ENCODE measurements at places on chromosomes 7 and 10.

- no peak for DNase-seq
These were observed 733.2 kb downstream of the INHBA start for GRCh38 chr7:40969641-40970040.

- DNase-seq = no peak
These were observed 26.2 kb downstream of the PWWP2B start for GRCh38 chr10:132422903-132423825.

DNA sequence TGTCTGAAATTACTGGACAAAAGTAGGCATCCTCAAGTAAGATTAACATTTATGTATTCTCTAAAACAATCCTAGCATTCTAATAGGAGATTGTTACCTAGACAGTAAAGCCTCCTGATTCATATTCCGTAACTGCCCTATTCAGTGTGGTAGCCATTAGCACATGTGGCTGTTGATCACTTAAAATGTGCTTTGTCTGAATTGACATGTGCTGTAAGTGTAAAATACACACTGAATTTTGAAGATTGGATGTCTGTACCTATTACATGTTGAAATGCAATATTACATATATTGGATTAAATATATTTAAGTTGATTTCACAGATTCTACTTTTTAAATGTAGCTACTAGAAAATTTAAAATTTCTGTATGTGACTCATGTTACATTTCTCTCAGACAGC is 14.6 kb downstream of the EDRF1 start:
- DNase-seq = no peak

- DNase-seq = peak; percentile 84
These were observed 19.8 kb upstream of the COL1A2 start for GRCh38 chr7:94374721-94375566.

GRCh38 chr10:91460681-91461080 is 50.5 kb downstream of the HECTD2 start:
- DNase-seq = no peak

DNA sequence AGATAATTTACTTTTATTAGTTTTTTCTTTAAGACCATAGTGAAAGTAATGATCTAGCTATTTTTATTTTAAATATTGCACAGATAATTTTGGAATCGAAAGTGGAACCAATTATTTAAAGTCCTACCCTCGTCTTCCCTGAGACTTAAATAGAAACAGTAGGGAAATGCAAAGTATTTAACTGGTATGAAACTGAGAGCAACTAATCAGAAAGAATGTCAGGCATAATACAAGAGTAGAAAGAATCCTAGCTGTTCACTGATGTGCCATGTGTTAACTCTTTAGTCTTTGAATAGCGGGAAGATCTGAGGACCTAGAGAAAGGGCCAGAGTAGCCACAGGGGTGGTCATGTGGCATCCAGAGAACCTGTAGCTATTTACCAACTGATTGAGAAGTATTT is 630.0 kb downstream of the NRG3 start:
- DNase-seq = no peak

DNA sequence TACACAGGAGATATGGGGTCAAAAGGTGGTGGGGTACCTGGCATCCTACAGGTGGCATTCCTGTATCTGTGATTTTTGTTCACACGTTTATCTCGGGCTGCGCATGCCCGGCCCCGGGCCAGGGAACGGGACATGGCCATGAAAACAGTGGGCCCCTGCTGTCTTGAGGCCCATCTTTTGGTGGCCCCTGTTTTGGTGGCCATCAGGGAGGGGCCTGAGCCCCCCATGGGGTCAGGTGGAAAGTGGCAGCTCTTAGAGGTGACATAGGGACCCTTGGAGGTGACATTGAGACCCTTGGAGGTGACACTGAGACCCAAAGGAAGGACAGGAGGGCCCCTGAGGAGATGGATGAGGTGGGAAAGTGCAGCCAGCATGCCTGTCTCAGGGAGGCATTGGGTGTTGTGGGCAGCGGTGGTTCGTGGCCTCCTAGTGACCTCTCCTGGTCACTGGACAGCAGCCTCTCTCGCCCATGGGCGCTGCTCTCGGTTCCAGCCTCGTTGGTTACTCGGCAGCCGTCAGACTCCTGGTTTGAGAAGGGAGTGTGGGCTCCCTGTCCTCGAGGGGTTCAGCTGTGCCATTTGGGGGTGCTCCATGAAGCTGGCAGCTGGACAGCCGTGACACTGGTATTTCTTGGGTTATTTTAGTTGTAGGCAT is 39.9 kb downstream of the INPP5A start:
- DNase-seq = peak; percentile 74

- DNase-seq = no peak
These were observed 521.4 kb downstream of the DNAJB9 start for GRCh38 chr7:109091042-109091441.

DNA sequence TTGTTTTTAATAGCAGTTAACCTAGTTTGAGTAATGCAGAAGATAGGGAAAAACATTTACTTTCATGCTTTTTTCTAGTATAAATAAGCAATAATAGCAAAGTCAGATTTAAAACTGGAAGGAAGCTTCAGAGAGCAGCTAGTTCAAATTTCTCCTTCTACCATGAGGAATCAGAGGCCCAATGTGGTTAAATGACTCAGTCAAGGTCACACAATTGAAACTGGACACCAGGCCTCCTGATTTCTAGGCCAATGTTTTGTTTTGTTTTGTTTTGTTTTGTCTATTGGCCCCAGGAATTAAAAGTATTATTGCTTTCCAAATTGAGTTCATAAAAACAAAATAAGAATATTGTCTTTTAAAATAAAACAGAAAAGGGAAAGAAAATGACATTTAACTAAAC is 122.3 kb downstream of the TRIL start:
- DNase-seq = no peak

All from testis (tissue), 5 donors.